Occipital lobe (tissue), 3 donors: ENCODE measurements at places on chromosomes 13 and 19.
A peak's percentile ranks its signal among the peaks of the same experiment; 100 is the strongest.

DNA sequence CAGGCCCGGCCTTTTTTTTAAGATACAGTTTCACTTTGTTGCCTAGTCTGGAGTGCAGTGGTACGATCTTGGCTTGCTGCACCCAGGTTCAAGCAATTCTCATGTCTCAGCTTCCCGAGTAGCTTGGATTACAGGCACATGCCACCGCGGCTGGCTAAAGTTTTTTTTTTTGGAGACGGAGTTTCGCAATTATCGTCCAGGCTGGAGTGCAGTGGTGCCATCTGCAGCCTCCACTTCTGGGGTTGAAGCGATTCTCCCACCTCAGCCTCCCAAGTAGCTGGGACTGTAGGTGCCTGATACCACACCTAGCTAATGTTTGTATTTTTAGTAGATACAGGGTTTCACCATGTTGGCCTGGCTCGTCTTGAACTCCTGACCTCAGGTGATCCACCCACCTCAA is 4.9 kb upstream of the CARM1 start:
- no peak for DNase-seq

DNA sequence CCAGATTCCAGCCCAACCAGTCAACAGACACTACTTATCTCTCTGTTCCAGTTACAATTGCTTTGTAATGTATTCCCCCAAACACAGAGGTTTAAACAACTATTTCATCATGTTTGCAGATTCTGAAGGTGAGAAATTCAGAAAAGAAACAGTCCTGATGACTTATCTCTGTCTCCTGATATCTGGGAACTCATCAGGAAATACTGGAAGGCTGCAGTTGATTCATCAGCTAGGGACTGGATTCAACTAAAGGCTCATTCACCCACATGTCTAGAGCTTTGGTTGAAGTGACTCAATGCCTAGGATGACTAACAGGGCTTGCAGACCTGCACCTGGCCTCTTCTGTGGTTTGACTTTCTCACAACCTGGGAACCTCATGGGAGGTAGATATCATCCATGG is 56.6 kb upstream of the GPC6 start:
- no peak for DNase-seq

GRCh38 chr13:23957981-23958380 is 60.7 kb upstream of the C1QTNF9B start:
- DNase-seq, result no peak

DNA sequence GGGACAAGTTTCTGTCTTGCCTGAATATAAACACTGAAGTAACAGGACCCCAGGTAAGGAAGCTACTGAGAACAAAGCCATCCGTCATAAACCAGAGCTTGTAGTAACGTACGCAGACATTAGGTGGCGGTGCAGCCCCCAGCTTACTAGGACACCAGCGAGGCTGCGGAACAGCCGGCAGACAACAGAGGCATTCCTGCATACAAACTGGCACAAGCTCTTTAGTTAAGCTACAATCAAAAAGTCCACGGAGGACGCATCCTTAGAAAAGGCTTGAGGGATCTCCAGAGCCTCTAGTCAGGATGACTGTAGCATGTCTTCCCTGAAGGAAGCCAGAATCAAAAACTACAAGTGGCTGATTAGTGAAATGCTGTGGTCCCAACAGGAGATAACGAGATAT is 26.2 kb downstream of the ZNF160 start:
- peak; percentile 20 for DNase-seq

- peak; percentile 19 for DNase-seq
These were observed 1658.6 kb upstream of the MIR17HG start for GRCh38 chr13:89688918-89689317.

- DNase-seq, result peak; percentile 83
These were observed at the start of gene ZNF816 for GRCh38 chr19:52962394-52963246. TSS of gene ZNF816 (minus strand) at chr19:52962881. CDS start at chr19:52956089, 6,792 bp downstream.

- DNase-seq, result no peak
These were observed 70.6 kb upstream of the MEDAG start for GRCh38 chr13:30835442-30835841.
